Fibroblast of skin of abdomen (primary cell): ENCODE measurements at places on chromosomes 13 and 19.

DNA sequence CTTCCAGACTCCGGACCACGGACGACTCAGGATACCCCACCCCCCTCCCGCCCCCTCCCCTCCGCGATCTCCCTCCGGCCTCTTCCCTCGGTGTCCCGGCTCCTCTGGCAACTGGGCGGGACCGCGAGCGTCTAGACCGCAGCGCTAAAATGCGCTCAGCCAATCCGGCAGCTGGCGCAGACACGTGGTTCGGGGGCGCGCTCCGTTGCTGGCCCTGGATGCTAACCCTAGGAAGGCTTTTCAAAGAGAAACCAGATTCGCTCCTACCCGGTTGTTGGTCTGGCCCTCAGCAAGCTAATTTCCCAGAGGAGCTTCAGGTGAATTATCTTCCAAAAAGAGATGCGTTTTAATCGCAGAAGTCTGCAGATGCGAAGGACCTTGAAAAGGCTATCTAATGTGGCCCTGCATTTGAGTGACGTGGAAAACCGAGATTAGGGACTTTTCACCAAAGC lies at the start of gene DZIP1:
Gene DZIP1 (minus strand): TSS at position 106 of the 452 bp plus-strand sequence. CDS start 2,677 bp downstream, outside the sequence.
- DNase-seq = peak; percentile 88

DNA sequence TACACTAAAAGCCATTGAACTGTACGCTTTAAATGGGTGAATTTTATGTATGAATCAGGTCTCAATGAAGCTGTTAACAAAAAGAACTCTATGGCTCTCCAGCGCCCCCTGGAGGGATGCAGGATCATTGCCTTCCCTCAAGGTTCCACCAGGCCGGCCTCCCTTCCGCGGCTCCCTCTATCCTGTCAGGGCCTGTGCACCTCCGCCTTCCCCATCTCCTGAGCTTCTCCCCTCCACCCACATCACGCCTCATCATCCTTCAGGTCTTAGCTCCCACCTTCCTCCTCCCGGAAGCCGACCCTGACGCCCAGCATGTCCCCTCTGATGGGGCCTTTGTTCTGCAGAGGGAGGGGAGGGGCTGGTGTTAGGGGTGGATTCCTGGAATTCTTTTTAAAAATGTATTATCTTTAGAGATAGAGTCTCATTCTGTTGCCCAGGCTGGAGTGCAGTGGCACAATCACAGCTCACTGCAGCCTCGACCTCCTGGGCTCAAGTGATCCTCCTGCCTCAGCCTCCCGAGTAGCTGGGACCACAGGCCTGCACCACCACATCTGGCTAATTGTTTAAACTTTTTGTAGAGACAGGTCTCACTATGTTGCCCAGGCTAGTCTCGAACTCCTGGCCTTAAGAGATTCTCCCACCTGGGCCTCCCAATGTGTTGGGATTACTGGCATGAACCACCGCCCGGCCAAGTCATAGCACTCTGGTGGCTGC lies 27.7 kb downstream of the MEIS3 start:
- peak; percentile 64 for DNase-seq

- no peak for DNase-seq
Observed at GRCh38 chr13:23730251-23730650, 158.9 kb downstream of the MIPEP start.

DNA sequence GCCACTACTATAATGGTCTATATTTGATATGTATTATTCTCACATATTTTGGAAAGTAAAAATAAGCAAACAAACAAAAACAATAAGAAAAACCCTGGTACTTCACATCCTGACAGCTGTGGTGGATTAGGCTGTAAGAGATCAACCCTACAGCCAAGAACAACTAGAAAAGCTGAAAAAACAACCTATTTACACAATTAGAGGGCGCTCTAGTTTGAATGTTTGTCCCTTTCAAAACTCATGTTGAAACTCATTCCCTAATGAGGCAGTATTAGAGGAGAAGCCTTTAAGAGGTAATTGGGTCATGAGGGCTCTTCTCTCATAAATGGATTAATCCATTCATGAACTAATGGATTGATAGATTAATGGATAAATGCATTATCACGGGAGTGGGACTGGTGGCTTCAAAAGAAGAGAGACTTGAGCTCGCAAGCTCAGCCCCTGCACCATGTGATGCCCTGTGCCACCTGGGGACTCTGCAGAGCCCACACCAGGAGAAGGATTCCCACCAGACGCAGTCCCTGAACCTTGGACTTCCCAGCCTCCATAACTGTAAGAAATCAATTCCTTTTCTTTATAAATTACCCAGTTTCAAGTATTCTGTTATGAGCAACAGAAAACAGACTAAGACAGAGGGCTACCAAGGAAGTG lies 733.9 kb upstream of the ARGLU1 start:
- DNase-seq = no peak

DNA sequence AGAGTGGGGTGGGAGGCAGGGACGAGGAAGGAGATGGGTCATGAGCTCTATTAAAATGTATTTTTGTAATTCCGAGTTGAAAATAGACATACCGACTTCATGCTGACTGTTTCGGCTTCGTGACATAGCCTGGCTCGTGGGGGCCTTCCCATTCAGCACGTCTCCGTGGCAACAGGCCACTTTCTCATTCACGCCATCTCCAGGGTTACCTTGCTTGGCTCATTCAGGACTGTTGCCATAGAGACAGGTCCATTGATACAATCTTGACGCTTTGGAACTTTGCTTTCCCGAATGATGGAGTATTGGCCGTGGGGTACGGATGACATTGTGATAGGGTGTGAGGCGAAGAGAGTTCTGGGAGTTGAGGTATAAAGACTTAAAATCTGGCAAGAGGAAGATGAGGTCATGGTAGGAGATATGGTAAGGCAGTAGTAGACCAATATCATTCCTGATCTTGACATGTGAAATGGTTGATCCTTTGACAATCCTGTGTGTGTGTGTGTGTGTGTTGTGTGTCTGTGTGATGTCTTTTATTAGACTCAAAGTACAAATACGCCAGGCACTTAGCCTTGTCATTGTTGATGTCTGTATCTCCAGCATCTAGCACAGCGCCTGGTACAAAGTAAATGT lies 97.3 kb downstream of the CACNA1A start:
- no peak for DNase-seq

DNA sequence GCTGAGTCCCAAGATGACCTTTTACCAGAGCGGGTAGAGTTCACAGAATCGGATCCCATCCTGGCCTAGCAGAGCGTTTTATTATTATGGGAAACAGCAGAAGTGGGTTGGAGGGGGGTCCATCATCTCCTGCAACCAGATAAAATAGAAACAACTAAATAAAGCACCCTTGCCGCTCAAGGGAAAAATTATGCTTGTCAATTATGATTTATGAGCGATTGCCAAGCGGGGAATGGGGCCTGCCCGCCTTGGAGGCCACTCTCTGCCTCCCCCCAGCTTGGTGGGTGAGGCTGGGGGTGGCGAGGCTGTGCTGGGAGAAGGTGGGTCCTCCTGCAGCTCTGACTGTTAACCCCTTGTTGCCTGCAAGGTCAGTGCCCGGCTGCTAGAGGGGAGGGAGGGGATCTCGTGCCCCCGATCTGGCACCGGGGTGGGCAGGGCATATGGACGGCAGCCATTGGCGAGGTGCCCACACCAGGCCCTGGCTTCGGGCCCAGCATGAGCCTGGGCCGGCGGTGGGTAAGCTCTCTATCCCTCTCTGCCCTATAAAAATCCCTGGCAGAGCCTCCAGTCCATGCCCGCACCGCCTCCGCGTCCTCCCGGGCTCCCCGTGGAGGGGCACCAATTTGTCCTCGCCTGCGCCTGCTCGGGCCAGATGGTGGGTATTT lies 129.1 kb downstream of the URI1 start:
- DNase-seq = no peak

- no peak for DNase-seq
Observed at GRCh38 chr13:20422362-20422761, 103.3 kb downstream of the CRYL1 start.

GRCh38 chr13:110554946-110555345 lies 6.6 kb downstream of the RAB20 start:
- DNase-seq = no peak

DNA sequence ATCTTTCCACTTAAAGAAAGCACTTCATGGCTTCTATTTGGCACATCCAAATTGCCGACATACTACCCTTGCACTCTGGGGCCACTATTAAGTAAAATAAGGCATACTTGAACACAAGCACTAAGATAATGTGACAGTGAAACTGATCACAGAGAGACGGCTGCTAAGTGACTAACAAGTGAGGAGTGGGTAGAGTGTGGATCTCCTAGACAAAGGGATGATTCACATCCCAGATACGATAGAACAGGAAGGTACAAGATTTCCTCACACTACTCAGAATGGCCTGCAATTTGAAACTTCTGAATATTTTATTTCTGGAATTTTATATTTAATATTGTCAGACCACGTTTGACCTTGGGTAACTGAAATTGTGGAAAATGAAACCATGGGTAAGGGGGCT lies 1721.8 kb upstream of the SPRY2 start:
- DNase-seq = no peak

- DNase-seq = no peak
Observed at GRCh38 chr19:18756896-18757295, 34.2 kb downstream of the COMP start.

- no peak for DNase-seq
Observed at GRCh38 chr13:35767256-35767976, 290.9 kb upstream of the MAB21L1 start.

GRCh38 chr19:10582091-10582490 lies 5.0 kb downstream of the AP1M2 start:
- DNase-seq = no peak

GRCh38 chr19:28065026-28065425 lies 1147.9 kb downstream of the UQCRFS1 start:
- DNase-seq = no peak

GRCh38 chr19:55095260-55096060 lies 19.8 kb downstream of the EPS8L1 start:
- no peak for DNase-seq

GRCh38 chr19:36112678-36113077 lies 1.7 kb downstream of the OVOL3 start:
- no peak for DNase-seq

GRCh38 chr13:40609972-40610726 lies 56.3 kb downstream of the FOXO1 start:
- DNase-seq = no peak

DNA sequence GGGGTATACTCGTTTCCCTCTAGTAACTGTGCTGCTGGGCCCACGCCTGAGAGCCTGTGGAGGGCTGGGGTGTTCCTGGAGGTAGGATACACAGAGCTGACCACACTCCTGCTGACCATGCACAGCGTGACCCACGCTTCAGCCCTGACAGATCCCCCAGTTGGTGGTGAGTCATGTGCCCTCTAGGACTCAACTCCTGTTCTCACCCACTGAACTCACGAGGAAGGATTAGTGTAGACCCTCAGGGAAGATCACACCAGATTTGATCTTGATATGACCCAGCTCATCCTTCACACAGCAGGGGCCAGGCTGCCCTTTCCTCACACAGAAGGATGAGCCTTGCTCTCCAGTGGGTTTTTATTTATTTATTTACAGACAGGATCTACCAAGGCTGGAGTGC lies 13.3 kb upstream of the ACP7 start:
- no peak for DNase-seq

- DNase-seq = no peak
Observed at GRCh38 chr13:77583581-77583980, 48.1 kb downstream of the SCEL start.

DNA sequence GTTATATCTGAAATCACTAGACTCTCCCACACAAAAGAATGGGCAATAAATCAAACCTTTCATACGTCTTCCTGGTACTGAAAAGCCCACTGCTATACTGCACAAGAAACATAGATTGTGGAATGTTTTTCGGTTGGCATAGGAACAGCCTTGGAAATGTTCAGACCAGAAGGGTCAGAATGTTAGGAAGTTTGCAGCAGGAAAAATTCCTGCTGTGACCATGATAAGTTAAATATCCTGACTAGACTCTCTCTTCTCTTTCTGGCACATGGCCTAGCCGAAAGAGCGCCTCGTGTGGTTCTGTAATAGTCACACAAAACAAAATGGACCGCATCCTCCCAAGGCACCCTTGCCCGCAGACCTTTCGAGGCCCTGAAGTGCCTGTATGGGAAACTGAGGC lies 427.2 kb downstream of the COG6 start:
- no peak for DNase-seq

DNA sequence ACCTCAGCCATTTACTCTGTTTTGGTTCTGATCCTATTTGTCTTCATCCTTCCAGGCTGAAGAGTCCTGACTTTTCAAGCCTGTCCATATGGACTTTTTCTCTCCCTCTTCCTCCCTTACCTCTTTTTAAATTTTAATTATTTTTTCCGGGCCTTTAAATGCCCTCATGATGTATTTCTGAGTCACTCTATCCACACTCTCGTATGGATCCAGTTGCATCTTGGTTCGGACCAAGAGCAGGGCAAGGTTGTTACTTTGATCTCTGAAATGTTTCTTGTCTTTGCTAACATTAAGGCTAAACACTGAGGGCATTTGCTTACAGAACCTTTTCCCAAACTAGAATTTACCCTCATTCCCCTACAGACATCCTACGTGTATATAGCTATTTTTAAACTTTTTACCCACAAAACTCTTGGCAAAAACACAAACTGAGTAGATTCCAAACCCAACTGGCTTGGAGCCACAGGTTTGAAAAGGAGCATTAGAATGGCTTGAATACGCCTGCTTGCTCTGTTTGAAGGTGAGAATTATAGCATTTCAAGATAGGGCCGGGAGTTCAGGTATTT lies 47.4 kb upstream of the SERPINE3 start:
- DNase-seq = peak; percentile 52

GRCh38 chr13:46830405-46831005 lies 33.5 kb upstream of the ESD start:
- DNase-seq = no peak

- DNase-seq = peak; percentile 65
Observed at GRCh38 chr13:101514695-101515275, 62.3 kb downstream of the ITGBL1 start.

DNA sequence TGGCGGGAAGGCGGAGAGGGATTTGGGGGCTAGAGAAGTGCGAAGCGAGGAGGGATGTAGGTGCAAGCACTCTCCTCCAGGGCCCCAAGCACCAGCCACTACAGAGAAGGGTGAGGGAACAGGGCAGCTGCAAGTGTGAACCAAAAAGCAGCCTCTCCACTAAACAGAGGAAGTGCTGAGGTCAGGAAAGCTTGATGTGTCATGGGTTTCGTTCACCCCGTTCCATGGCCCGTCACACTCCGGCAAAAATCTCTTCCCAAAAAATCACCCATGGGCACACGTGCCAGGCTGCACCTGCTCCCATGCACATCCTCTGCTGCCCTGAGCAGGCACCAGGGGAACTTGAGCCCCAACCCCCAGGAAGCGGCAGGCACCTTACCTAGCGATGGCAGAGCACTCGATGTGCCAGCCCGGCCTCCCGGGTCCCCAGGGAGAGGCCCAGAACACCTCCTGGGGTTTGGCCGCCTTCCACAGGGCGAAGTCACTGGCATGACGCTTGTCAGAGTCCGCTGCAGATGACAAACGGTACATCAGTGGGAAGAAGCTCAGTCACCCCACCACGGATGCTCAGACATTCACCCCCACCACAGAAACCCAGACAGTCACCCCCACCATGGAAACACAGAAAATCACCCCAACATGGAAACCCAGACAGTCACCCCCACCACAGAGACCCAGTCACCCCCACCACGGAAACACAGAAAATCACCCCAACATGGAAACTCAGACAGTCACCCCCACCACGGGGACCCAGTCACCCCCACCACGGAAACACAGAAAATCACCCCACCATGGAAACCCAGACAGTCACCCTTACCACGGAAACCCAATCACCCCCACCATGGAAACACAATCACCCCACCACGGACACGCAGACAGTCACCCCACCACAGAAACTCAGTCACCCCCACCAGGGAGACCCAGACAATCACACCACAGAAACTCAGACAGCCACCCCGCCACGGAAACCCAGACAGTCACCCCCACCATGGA lies 29.0 kb downstream of the CARS2 start:
- no peak for DNase-seq

- no peak for DNase-seq
Observed at GRCh38 chr13:92221916-92222315, 823.5 kb downstream of the GPC5 start.

GRCh38 chr13:67069117-67069767 lies 160.9 kb downstream of the PCDH9 start:
- no peak for DNase-seq
